Coronary artery (tissue), 2 donors: ENCODE measurements at places on chromosomes 4 and X.

DNA sequence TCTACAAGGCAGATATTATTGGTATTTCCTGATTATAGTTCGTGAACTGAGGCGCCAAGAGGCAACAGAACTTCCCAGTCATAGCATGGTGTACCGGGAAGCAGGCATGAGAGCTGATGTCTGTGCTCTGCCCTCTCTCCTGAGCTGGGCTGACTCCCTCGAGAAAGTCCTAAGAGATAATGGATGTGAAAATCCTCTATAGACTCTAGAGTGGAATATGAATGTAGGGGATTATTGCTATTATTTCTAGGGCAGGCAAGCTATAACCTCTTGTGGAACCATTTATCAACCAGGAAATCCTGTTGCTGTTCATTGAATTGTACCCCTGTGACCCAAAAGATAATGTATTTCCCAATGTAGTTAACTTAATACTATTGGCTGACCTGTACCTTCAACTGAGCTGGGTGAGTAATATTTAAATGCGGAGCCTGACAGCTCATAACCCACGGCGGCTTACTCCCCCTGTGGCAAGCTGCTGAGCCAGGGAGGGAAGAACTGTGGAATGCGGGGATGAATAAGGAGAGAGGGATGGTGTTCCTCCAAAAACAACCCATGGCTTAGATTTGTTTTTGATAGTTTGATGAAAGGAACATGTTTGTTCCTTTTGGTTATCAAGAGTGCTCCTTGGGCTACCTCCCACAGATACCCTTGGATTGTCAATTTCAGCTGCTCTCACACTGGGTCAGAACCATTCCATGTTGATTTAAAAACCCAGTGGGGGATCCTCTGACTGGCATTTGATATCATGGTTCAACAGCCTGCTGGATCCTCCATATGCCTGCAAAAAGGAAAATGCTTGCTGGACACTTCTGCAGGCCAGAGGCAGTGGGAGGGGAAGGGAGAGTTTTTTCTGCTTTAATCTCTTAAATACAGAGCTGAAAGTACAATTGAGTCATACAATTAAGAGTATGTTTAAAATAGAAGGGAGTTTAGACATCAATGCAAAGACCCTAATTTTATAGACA lies 339.0 kb upstream of the BOD1L1 start:
- no peak for DNase-seq

GRCh38 chr4:168318266-168318895 lies at the start of gene DDX60:
Gene DDX60 (minus strand): TSS chr4:168318752. CDS start chr4:168311259, 7,493 bp downstream.
- DNase-seq, result peak; percentile 81

- DNase-seq, result no peak
Measured at GRCh38 chrX:9048801-9049200, 14.9 kb upstream of the FAM9B start.

- no peak for DNase-seq
Measured at GRCh38 chr4:81314897-81315470, 100.0 kb upstream of the PRKG2 start.

GRCh38 chr4:37936889-37937498 lies 23.2 kb upstream of the PTTG2 start:
- DNase-seq, result peak; percentile 76

DNA sequence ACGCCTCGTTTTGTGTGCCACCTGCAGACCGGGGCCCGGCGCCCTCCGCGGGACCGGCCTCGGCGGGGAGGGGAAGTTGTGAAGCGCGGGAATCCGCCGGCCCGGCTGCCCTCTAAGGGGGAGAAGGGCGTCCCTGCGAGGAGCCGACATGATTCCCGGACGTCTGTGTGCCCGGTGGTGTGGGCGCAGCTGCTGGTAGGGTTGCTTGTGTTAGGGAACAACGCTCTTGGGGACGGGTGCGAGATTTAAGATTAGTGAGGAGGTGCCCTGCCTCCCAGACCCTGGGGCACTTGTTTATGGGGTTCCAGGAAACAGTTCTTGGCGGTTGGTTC lies 627 bp downstream of the CDKN2AIP start:
- DNase-seq, result peak; percentile 83

- DNase-seq, result no peak
Measured at GRCh38 chrX:133171962-133172708, 46.0 kb downstream of the TFDP3 start.

GRCh38 chrX:13201605-13202219 lies 118.1 kb downstream of the ATXN3L start:
- DNase-seq, result no peak

DNA sequence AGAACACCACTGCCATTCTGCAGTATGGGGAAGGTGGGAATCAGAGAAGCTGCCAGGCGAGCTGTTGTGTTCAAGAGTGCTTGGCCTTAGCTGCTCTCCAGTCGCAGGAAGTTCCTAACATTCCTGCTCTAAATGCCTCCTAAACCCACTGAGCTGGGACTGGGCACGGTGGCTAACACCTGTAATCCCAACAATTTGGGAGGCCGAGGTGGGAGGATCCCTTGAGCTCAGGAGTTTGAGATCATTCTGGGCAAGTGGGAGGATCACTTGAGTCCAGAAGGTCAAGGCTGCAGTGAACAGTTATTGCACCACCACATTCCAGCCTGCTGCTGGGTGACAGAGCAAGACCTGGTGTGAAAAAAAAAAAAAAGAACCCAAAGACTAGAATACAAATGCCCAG lies 690.3 kb upstream of the FAM241A start:
- DNase-seq, result no peak

GRCh38 chrX:20499763-20500162 lies 233.1 kb upstream of the RPS6KA3 start:
- DNase-seq, result no peak

- DNase-seq, result no peak
Measured at GRCh38 chr4:37981844-37982720, 21.9 kb downstream of the PTTG2 start.

GRCh38 chr4:1939664-1940509 lies 68.7 kb downstream of the NSD2 start:
- no peak for DNase-seq

GRCh38 chr4:125313497-125313896 lies 1.3 kb upstream of the FAT4 start:
- DNase-seq, result no peak

GRCh38 chr4:121800638-121800960 lies 524 bp upstream of the EXOSC9 start:
- DNase-seq, result no peak

- DNase-seq, result no peak
Measured at GRCh38 chrX:112889400-112889799, 48.8 kb upstream of the AMOT start.

DNA sequence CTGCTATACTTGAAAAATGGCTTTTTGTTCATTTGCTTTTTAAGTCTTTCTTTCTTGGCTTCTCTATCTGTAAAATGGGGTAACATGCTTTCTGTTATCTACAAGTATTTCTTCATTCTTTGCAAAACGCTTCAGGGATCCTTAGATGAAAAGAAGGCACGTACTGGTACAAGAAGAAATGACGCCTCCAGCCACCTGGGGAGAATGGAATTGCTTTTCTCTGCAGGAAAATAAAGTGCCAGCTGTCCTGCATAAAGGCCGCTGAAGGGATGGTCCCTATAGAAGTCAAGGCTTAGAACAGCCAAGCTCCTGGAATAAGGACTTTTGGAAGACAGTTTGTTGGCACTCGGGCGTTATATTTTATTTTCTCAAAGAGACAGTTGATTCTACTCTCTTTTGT lies 210.8 kb upstream of the RASGEF1B start:
- DNase-seq, result no peak

DNA sequence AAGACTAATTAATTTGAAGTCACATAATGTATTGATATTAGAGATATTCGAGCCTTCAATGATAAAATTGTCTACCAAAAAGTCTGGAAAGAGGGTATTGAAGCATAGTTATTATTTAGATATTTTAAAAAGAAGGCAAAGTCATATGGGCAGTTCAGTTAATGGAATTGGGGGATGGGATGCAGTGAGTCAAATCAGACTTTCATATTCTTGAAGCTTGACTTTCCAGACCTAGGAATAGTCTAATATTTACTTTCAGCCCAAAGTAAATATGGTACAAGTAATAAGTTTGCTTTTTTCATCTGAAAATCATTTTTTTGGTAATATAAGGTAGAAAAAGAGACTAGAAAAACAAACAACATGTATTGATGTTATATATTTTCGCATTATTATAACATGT lies 2017.8 kb downstream of the C4orf33 start:
- no peak for DNase-seq

DNA sequence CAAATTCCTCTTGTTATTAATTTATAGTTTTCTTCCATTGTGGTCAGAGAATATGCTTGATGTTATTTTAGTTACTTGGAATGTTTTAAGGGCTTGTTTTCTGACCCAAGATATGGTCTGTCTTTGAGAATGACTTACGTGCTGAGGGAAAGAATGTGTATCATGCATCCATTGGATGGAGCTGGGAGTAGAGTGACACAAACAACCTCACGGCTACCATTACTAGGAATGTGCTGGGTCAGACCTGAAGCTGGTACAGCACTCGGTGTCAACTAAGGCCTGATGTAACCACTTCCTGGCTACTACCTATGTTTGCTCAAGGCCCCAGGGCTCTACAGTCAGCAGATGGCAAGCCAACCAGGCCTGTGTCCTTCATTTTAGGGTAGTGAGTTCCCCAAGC lies 257.8 kb downstream of the FAT4 start:
- DNase-seq, result no peak

- no peak for DNase-seq
Measured at GRCh38 chr4:31007858-31008257, 287.7 kb downstream of the PCDH7 start.

DNA sequence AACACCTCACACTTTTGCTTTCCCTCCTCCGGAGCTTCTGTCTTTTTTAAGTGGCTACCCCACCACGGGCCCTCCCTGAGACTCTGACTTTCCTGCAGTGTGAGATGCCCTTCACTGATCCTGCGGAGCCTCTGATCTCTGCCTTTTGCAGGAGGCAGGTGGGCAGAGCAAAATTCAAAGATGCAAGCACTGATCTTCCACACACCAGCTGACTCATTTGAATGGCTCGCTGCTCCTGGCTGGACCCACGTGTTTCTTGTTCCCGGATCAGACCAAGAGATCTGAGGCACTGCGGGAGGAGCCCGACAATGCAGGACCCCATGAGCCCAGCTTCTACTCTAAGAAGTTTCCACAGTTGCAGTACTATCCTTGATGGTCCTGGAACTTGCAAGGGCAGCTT lies 1607.9 kb upstream of the TENM3 start:
- no peak for DNase-seq

GRCh38 chrX:131728295-131729145 lies 184.6 kb downstream of the OR13H1 start:
- peak; percentile 85 for DNase-seq

DNA sequence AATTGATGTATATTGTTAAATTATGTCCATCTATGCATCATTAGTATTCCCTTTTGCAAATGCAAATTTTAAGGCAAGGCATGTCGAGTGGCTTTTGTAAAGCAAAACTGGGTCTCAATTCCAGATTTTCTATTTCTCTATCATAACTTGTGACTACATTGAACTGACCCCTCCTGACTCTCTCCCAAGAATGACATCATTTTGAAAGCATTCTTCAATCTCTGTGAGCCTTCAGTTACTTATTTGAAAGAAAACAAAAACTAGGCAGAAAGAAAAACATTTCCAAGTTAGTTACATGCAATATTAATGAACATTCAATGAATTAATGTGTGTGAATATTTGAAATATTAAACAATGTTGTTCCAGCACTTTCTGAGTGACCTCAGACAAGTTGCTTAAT lies 314.3 kb upstream of the CLNK start:
- no peak for DNase-seq

DNA sequence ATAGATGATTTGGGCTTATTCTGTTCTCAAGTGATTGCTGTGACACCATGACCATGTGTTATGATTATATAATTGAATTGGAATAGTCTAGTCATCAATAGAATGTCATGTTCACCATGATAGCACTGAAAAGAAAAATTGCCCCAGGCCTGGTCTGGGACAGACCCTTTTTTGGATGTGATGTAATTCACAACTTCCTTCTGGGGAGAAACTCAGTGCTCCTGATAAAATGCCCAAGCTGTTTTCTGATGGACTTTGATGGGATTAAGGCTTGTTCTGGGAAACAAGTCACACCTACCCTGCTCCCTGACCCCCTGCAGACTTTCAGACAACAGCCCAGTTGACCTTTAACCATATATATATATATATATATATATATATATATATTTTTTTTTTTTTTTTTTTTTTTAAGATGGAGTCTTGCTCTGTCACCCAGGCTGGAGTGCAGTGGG lies 65.3 kb downstream of the RHOH start:
- no peak for DNase-seq

DNA sequence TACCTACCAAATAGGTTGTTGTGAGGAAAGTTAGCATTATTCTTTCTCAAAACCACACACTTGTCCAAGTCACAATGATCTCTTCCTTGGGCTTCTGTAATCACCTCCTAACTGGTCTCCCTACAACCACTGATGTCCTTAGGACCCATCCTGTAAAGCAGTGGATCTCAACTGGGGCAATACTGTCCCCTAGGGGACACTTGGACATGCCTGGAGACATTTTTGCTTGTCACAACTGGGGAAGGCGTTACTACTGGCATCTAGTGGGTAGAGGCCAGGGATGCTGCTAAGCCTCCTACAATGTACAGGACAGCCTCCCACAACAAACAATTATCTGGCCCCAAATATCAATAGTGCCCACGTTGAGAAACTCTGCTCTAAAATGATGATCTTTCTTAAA lies 118.7 kb upstream of the AP1S2 start:
- DNase-seq, result no peak

- DNase-seq, result no peak
Measured at GRCh38 chr4:185405296-185405999, 8.8 kb downstream of the ANKRD37 start.

- DNase-seq, result no peak
Measured at GRCh38 chr4:145234091-145234706, 53.8 kb upstream of the OTUD4 start.

DNA sequence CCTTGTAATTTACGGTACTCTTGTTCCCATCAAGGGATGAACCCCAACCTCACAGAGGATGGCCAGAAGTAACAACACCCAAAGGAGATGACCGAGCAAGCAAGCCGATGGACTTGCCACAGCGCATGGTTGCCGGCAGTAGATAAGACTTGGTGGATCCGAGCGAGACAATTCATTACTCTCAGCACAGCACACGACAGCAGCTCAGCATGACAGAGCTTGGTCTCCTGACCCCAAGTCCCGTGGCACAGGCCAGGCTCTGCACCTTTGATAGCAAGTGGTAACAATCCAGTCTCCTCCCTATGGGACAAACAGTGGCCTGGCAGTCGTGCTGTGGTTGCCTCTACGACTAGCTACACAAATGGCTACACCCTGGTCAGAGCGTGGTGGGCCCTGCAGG lies 26.3 kb downstream of the RWDD4 start:
- DNase-seq, result no peak

GRCh38 chr4:111957116-111957515 lies 188.1 kb upstream of the FAM241A start:
- DNase-seq, result no peak

- DNase-seq, result no peak
Measured at GRCh38 chrX:153926858-153927671, 1.0 kb upstream of the ARHGAP4 start.

DNA sequence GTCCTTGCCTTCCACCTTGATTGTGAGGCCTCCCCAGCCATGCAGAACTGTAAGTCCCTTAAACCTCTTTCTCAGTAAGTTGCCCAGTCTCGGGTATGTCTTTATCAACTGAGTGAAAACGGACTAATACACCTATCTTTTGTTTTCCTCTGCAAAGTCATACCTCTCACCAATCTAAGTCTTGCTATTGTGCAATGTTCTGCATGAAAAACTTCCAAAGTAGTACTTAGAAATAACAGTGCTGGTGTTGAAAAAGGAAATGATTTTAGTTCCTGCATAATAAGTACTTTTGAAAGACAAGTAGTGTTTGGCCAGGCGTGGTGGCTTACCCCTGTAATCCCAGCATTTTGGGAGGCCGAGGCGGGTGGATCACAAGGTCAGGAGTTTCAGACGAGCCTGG lies 573.5 kb downstream of the ANKRD50 start:
- DNase-seq, result no peak
